ENCODE measurements at places on chromosomes 7 and 10.

DNA sequence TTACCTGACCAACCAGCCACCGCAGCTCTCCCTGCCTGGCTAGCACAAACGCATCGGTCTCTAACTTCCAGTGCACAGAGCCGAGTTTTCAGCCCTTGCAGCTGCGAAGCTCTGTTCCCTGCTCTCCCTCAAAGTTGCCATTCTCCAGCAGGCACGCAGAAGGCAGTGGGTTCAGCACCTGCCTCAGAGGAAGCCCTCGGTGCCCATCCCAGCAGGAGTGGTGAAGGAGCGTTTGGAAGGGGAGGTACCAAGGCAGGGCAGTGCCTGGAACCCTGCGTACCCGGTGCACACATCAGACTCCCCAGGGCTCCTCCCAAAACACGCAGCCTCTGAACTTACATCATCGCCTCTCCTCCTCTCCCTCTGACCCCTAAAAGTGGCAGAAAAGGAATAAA, 1.7 kb upstream of the STK32C start:
- H3K4me1 ChIP-seq: no peaks in the 10 kb centered on the region
- no peak overlapping the region for H3K4me3 ChIP-seq
- peaks cover 5% of the 10 kb centered on the region for H3K27me3 ChIP-seq
- peaks cover 10% of the 10 kb centered on the region for H3K36me3 ChIP-seq
- DNase-seq: no peak

- H3K36me3 ChIP-seq: no peaks in the 10 kb centered on the region
- H3K27ac ChIP-seq: no peak overlapping the region
- no peaks in the 10 kb centered on the region for H3K4me1 ChIP-seq
- no peak overlapping the region for H3K4me3 ChIP-seq
Observed at GRCh38 chr10:46291817-46292572, 5.2 kb downstream of the ANTXRL start.

DNA sequence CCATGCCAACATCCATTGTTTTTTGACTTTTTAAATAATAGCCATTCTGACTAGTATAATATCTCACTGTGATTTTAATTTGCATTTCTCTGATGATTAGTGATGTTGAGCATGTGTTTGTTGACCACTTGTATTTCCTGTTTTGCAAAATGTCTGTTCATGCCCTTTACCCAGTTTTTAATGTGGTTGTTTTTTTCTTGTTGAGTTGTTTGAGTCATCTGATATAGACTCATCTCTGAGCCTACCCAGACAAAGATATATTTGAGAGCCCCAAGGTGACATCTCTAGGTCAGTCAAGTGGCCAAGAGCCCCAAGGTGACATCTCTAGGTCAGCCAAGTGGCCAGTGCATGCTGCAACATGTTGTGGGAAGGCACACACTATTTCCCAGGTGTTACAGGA, 224.7 kb downstream of the HECW1 start:
- no peak overlapping the region for H3K27ac ChIP-seq
- no peak overlapping the region for H3K4me3 ChIP-seq
- H3K4me1 ChIP-seq: no peaks in the 10 kb centered on the region

DNA sequence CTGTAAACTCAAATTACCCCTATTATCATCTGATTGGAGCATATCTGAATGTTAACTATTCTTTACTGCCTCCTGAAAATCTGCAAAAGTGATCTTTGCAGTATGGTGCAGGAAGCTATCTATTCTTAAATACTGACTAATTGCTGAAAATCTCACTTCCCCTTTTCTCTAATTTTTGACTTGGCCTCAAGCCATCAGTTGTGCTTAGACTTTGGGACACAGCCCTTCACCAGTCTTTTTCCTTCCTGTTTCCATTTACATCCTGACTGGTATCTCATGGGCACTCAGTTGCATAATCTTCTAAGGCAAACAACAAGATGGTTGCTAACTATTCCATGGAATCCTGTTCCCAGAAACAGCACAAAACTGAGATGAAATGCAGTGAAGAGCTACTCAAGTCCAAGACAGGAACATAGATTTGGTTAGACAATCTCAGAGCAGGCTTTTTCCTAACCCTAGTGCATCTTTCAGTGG, 228.5 kb downstream of the SORCS1 start:
- no peak overlapping the region for H3K27ac ChIP-seq
- DNase-seq: no peak
- no peak overlapping the region for H3K4me3 ChIP-seq
- H3K27me3 ChIP-seq: no peaks in the 10 kb centered on the region
- no peaks in the 10 kb centered on the region for H3K4me1 ChIP-seq

GRCh38 chr7:77441046-77441445, 24.9 kb upstream of the GSAP start:
- no peaks in the 10 kb centered on the region for H3K36me3 ChIP-seq
- no peaks in the 10 kb centered on the region for H3K27me3 ChIP-seq
- no peak for DNase-seq
- peak overlapping the region; percentile 42 for H3K27ac ChIP-seq
- no peak overlapping the region for H3K4me3 ChIP-seq

DNA sequence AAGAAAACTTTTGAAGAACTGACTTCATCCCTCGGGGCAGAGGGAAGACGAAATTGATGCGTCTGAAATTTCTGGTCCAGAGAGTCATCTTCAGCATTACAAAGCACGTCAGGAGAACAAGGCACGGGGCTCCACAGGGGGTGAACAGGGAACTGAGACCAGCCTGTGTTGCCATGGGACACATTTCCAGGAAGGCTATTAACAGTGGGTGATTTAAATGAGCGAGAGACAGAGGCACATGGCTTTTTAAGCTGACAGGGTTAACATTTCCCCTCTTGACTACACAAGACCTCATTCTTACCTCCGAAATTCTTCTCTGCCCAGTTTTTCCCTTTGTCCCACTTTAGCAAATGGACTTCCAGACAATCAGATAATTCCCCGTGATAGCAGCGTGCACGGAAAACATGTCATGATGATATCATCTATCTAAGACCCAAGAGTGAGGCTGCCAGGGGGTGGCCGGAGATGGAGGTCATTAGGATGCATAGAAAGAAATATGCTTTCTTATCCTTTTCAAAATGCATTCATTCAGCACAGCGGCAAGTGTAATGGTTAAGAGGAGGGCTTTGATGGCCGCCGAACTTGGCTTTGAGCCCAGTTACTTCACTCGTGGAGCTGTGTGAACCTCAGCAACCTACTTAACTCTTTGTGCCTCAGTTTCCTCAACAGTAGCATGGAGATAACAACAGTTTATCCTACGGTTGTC, 248.0 kb downstream of the PRPF18 start:
- peak overlapping the region; percentile 43 for H3K4me3 ChIP-seq
- H3K27me3 ChIP-seq: no peaks in the 10 kb centered on the region

DNA sequence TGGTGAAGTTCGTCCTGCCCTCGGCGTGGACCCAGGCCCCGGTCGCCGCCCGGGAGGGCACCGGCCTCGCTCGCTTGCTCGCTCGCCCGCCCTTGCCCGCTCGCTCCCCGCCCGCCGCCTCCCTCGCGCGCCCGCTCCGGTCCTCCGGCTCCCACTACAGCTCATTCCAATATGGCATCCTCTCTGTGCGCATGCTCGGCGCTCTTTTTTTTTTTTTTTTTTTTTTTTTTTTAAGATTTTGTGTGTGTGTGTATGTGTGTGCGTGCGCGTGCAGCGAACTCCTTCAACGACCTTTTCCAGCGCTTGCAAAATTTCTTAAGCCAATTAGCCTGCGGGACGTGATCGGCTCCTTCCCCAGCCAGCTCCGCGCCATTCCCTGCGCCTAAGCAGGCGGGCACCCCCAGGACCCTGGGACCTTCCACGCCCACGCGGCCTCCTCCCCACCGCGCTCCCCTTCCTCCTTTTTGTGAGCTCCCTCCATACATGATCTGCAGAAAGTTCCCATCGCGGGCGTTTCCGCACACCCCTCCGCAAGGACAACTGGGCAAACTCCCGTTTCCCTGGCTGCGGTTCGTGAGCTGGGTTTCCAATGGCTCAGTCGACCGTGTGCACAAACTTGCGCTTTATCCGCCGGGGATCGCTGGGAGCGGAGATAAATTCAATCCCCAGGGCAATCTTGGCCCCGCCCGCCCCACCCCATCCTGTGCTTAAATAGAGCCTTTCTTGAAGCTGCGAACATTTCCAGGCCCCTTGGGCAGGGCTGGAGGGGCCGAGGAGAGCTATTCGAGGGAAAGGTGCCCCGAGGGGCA, at the start of gene SFMBT2:
SFMBT2 (minus strand) TSS at position 173 of the 809 bp plus-strand sequence. CDS start 29,136 bp downstream, outside the sequence.
- no peaks in the 10 kb centered on the region for H3K36me3 ChIP-seq
- no peak within 1 kb of the TSS for H3K27ac ChIP-seq
- H3K4me1 ChIP-seq: peaks cover 18% of the 10 kb centered on the region

- peak; percentile 16 for DNase-seq
- H3K27me3 ChIP-seq: peaks cover 10% of the 10 kb centered on the region
- no peak overlapping the region for H3K27ac ChIP-seq
- peaks cover 13% of the 10 kb centered on the region for H3K4me1 ChIP-seq
- no peak overlapping the region for H3K4me3 ChIP-seq
Observed at GRCh38 chr7:33831389-33832141, 73.8 kb upstream of the BMPER start.

DNA sequence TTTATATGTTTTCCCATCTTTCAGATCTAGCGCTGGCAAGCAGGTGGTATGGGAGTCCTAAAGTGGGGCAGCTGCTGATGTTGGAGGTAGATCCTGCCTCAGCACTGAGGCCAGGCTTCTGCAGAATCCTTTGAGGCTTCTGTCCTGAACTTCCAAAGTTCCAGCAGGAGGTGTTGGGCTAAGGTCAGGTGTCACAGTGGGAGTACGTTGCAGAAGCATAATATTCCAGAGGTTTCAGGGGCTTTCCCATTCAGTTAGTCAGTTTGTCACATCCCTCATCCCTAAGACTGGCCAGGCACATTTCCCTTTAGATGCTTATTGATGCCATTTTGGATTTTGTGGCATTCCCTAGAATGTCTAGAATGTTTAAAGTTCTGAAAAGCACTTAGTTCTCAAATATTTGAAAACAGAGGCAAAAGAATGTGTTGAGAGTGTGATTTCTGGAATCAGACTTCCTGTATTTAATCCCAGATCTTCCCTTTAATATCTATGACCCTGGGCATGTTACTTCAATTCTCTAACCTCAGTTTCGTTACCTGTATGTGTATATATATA, 319.1 kb upstream of the PHYHIPL start:
- no peaks in the 10 kb centered on the region for H3K27me3 ChIP-seq
- DNase-seq: no peak
- H3K4me3 ChIP-seq: peak overlapping the region; percentile 70
- peaks cover 37% of the 10 kb centered on the region for H3K4me1 ChIP-seq

GRCh38 chr7:41167836-41168235, 535.1 kb downstream of the INHBA start:
- H3K27ac ChIP-seq: no peak overlapping the region
- no peak overlapping the region for H3K4me3 ChIP-seq
- H3K27me3 ChIP-seq: no peaks in the 10 kb centered on the region

- H3K27ac ChIP-seq: peak overlapping the region; percentile 99
- no peak for DNase-seq
- peak overlapping the region; percentile 52 for H3K4me3 ChIP-seq
Observed at GRCh38 chr7:130372402-130373165, 7.7 kb upstream of the CPA1 start.

- H3K36me3 ChIP-seq: no peaks in the 10 kb centered on the region
- DNase-seq: peak; percentile 9
- H3K4me1 ChIP-seq: peaks cover 21% of the 10 kb centered on the region
- no peak overlapping the region for H3K4me3 ChIP-seq
- H3K27ac ChIP-seq: no peak overlapping the region
- no peaks in the 10 kb centered on the region for H3K27me3 ChIP-seq
Observed at GRCh38 chr10:16441173-16441840, 4.5 kb downstream of the PTER start.

DNA sequence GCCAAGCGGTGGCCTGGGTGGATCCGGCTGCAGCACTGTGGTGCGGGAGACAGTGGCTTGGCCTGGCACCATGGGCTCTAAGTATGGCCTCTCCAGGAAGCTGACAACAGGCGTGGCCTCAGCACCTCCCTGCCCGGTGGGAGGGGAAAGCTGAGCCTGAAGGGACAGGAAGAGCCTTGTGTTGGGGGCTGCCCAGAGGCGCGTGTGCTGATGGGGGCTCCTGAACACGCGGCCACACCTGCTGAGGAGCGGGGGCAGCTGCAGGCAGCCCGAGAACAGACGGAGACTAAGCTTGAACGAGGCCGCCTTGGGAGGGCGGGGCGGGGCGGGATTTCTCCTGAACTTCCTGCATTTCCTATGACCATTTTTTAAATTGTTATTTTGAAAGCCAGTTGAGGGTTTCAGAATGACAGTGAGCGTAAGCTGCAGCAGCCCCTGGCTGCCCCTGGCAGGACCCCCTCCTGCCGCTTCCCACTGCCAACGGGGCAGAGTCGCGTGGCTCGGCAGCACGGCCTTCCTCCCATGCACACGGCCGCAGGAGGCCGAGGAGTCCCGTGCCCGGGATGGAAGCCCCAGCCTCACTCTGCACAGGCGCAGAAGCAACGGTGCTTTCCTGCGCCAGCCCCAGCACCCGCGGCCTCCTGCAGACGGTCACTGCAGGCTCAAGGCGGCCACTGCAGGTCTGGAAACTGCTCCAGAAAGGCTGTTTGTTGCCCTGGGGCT, 43.2 kb downstream of the DPYSL4 start:
- no peaks in the 10 kb centered on the region for H3K4me1 ChIP-seq
- no peak overlapping the region for H3K4me3 ChIP-seq
- H3K27ac ChIP-seq: no peak overlapping the region

GRCh38 chr7:41491883-41492471, 210.9 kb downstream of the INHBA start:
- H3K27ac ChIP-seq: no peak overlapping the region
- H3K36me3 ChIP-seq: no peaks in the 10 kb centered on the region
- H3K27me3 ChIP-seq: peaks cover 3% of the 10 kb centered on the region
- no peak overlapping the region for H3K4me3 ChIP-seq
